ENCODE measurements at places on chromosomes 11 and 22.

- DNase-seq: no peak
These were observed 318.7 kb upstream of the PITPNB start for GRCh38 chr22:28237783-28238182.

- DNase-seq: no peak
These were observed 2.0 kb upstream of the OR52B4 start for GRCh38 chr11:4370166-4370565.

GRCh38 chr22:37546437-37547250 is 13.6 kb upstream of the CDC42EP1 start:
- DNase-seq: no peak

DNA sequence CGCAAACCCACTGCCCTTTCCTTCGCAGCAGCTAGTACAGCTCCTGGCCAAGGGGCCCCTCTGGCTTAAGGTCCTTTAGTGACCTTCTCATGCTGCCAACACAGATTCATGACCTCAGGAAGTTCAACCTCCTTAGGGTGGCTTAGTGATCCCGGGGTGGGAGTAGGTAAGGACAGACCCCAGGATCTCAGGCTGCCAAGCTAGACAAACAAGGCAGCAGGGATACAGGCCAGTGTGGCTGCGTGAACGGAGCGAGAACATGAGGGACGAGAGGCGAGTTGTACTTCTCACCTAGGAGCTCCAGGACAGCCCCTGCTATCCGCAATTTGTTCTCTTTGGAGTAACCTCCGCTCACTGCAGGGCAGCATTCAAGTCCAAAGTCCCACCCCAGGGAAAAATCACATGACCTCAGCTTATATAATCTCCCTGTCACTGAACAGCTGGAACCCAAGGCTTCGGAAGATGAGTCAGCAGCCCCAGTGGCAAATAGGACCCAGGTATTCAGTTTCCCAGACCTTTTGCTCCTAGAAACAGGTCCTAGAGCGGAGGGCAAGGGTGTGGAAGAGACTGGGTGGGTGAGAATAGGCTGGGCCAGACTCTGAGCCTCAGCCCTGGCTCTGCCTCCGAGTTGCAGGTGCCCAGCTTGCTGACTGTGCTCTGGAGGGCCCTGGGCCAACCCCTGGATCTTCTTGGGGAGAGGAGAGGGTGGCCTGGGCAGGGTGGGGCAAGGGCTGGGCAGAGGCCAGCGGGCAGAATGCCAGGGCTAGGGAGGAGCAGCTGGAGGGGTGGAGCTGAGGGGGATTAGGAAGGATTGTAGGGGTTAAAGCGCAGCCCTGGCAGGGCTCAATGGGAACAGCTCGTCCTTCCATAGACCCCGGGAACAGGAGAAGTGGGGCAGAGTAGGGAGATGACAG is 13.1 kb downstream of the USP2 start:
- DNase-seq: no peak

GRCh38 chr22:30397656-30398635 is 1.1 kb downstream of the SEC14L2 start:
- no peak for DNase-seq

- no peak for DNase-seq
These were observed 79.5 kb upstream of the HMGXB4 start for GRCh38 chr22:35177811-35178210.

DNA sequence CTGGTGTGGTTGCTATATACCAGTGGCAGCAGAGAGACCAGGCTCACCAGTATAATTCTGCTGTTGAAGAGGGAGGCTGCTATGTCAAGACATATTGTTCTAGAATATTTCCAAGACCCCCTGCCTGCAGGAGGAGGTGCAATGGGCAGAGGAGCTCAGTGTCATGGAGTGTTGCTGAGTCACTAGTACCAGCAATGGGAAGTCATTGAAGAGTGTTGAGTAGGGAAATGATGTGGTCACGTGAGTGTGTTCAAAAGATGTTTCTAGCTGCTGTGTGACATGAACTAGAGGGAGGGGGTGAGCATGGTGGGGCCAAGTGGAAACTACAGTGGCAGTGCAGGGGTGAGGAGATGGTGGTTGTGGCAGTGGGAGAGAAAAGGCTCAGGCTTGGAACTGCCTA is 76.3 kb upstream of the BIRC3 start:
- DNase-seq: no peak
